ENCODE measurements at places on chromosomes 6 and 20.

GRCh38 chr20:20849161-20849560 lies 136.7 kb upstream of the RALGAPA2 start:
- H3K4me3 ChIP-seq: no peak overlapping the region
- no peak for DNase-seq
- no peaks in the 10 kb centered on the region for H3K27me3 ChIP-seq
- no peaks in the 10 kb centered on the region for H3K4me1 ChIP-seq

GRCh38 chr20:50675671-50676376 lies 15.5 kb downstream of the RIPOR3 start:
- H3K36me3 ChIP-seq: no peaks in the 10 kb centered on the region
- no peaks in the 10 kb centered on the region for H3K27me3 ChIP-seq
- no peak overlapping the region for H3K27ac ChIP-seq
- H3K4me3 ChIP-seq: no peak overlapping the region

DNA sequence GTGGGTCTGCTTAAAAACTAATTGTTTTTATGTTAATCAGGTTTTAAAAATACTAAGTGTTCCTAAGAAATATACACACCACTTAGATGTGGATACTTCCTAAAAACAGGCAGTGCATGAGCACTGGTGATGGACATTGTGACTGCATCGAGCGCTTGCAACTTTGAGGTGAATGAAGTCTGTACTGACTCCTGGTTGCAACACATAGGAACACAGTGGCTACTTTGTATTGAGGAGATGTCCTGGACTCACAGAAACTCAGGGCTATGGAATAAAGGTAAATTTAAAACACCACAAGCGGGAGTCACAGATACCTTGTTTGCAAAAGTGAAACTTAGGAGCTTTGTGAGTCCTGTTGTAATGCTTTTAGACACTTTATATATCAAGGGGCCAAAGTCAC lies 55.6 kb upstream of the POLR1H start:
- H3K27ac ChIP-seq: no peak overlapping the region
- no peak for DNase-seq
- no peaks in the 10 kb centered on the region for H3K36me3 ChIP-seq
- no peak overlapping the region for H3K4me3 ChIP-seq

DNA sequence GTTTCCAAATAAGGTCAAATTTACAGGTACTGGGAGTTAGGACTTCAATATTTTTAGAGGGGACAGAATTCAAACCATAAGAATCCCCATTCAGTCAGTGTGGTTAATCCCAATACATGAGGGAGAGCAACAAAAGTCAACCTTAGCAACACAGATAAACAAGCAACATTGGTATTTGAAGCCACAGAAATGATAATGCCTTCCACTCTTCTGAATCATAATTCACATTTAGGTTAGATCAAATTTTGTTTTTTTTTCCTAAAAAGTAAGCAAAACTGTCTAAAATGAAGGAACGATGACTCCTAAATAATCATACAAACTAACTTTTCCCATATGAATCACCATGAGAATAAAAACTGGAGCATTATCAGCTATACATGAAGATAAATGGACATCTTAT lies 246.0 kb upstream of the TENT5A start:
- no peak overlapping the region for H3K27ac ChIP-seq
- no peaks in the 10 kb centered on the region for H3K36me3 ChIP-seq
- DNase-seq: no peak
- peaks cover 11% of the 10 kb centered on the region for H3K4me1 ChIP-seq

- no peak overlapping the region for H3K4me3 ChIP-seq
- H3K36me3 ChIP-seq: no peaks in the 10 kb centered on the region
- no peak overlapping the region for H3K27ac ChIP-seq
- H3K27me3 ChIP-seq: no peaks in the 10 kb centered on the region
Observed at GRCh38 chr20:51164731-51165130, 141.8 kb upstream of the KCNG1 start.

GRCh38 chr6:31351401-31352309 lies 5.3 kb downstream of the HLA-B start:
- no peak overlapping the region for H3K4me3 ChIP-seq
- H3K27me3 ChIP-seq: no peaks in the 10 kb centered on the region
- peaks cover 34% of the 10 kb centered on the region for H3K36me3 ChIP-seq
- peaks cover 30% of the 10 kb centered on the region for H3K4me1 ChIP-seq
- no peak for DNase-seq
- no peak overlapping the region for H3K27ac ChIP-seq

DNA sequence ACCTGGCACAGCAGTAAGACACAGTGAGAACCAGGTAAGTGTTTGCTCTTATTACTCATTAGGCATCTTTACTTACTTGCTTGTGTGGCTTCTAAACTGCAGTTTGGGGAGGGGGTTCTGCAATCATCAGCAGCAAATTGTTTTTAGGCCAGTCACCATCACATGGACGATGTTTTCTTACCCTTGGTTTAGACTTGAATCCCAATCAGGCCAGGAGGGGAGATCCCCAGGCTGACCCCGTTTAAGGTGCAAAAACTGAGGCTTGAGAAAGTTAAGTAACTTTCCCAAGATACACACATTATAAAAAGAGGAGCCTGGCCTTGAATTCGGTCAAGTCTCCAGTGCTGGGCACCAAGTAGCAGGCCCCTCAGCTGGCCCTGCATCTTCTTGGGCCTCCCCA lies 51.8 kb upstream of the SLC32A1 start:
- no peak overlapping the region for H3K27ac ChIP-seq
- no peaks in the 10 kb centered on the region for H3K36me3 ChIP-seq
- H3K4me3 ChIP-seq: no peak overlapping the region
- peaks cover 91% of the 10 kb centered on the region for H3K27me3 ChIP-seq

- H3K36me3 ChIP-seq: no peaks in the 10 kb centered on the region
- H3K4me3 ChIP-seq: no peak overlapping the region
- no peak for DNase-seq
- no peaks in the 10 kb centered on the region for H3K27me3 ChIP-seq
Observed at GRCh38 chr6:89936177-89936576, 41.9 kb downstream of the GJA10 start.

DNA sequence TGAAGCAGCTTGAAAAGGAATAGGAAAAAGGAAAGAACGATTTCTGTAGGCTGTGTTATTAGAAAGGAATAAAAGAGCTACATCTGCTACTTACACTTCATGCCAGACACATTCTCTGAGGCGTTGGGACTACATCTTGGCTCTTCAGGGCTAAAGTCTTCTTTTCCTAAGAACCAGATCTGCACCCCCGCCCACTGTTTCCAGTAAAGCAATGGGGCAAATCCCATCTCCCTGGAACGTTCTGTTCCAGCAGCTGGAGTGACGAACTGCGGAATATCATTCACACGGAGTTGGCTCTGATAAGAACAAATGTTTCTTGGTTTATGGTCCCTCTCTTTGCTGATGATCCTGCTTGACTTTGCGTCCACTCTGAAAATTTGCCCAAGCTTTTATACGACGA lies 26.9 kb downstream of the FAM50B start:
- H3K4me3 ChIP-seq: no peak overlapping the region
- DNase-seq: no peak
- no peak overlapping the region for H3K27ac ChIP-seq
- no peaks in the 10 kb centered on the region for H3K4me1 ChIP-seq
- H3K36me3 ChIP-seq: no peaks in the 10 kb centered on the region

- H3K4me1 ChIP-seq: no peaks in the 10 kb centered on the region
- DNase-seq: no peak
- H3K4me3 ChIP-seq: no peak overlapping the region
- H3K36me3 ChIP-seq: no peaks in the 10 kb centered on the region
- no peak overlapping the region for H3K27ac ChIP-seq
Observed at GRCh38 chr6:766625-767024, 73.7 kb upstream of the EXOC2 start.

GRCh38 chr6:12529364-12530019 lies 187.1 kb upstream of the PHACTR1 start:
- H3K36me3 ChIP-seq: no peaks in the 10 kb centered on the region
- no peaks in the 10 kb centered on the region for H3K27me3 ChIP-seq
- no peak for DNase-seq
- no peak overlapping the region for H3K27ac ChIP-seq
